ENCODE measurements at places on chromosomes 7 and 10.

DNA sequence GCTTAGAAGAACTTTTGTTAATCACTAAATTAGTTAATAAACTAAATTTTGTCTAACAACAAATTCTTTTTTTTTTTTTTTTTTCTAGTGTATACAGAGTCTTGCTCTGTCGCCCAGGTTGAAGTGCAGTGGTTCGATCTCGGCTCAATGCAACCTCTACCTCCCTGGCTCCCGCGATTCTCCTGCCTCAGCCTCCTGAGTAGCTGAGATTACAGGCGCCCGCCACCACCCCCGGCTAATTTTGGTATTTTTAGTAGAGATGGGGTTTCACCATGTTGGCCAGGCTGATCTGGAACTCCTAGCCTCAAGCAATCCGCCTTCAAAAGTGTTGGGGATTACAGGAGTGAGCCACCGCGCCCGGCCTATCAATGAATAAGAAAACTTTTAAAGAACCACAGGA lies 1.1 kb upstream of the IQUB start:
- no peak for DNase-seq

DNA sequence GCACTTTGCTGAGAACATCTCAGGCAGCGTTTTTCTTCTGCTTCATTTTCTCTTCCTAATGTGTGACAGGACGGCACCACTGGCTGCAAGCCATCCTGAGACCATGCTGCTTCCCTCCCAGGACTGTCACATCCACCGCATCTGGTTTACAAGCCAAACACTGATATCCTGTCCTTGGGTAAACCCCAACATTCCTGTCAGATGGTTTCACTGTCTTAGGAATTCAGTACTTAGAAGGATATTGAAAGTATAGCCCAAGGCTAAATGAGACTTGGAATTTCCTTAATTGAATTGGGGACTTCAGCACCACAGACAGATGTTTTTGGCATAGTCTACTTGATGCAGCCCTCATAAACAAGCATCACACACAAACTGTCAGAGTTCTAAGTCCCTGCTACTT lies 74.2 kb upstream of the PLXNA4 start:
- DNase-seq: no peak

DNA sequence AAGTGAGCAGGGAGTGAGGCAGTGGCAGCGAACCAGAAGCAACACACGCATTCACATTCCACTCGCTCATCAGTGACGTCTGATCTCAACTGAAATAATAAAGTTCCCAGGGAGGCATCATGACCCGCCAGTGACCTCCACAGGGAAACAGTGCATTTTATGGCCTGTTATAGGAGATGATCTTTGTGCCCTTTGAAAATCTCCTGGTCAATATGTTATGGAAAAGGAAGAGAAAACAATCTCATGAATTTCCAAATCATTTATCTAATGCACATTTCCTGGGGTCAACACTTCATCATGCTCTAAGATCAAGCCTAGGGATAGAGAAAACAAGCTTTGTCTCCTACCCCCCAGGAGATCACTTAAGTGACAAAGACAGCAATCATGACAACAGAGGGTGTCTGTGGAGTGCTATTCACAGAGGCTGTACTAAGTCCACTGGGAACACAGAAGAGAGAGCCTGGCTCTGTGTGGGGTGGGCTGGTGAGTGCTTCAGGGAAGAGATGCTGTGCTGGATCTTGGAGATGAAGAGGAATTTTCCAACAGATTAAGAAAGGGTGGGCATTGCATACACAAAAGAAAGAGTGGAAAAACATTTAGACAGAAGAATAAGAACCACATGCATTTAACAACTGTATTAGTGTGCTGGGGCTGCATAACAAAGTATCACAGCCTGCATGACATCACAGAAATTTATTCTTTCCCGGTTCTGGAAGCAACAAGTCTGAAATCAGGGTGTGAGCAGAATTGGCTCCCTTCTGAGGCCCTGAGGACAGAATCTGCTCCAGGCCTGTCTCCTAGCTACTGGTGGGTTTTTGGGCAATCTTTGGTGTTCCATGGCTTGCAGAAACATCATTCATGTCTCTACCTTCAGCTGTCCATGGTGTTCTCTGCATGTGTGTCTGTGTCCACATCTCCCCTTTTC lies 613.9 kb upstream of the IGFBP3 start:
- DNase-seq: no peak

- DNase-seq: no peak
Observed at GRCh38 chr7:37104822-37105518, 343.7 kb downstream of the ELMO1 start.

- no peak for DNase-seq
Observed at GRCh38 chr7:27684491-27684890, 21.8 kb upstream of the HIBADH start.

DNA sequence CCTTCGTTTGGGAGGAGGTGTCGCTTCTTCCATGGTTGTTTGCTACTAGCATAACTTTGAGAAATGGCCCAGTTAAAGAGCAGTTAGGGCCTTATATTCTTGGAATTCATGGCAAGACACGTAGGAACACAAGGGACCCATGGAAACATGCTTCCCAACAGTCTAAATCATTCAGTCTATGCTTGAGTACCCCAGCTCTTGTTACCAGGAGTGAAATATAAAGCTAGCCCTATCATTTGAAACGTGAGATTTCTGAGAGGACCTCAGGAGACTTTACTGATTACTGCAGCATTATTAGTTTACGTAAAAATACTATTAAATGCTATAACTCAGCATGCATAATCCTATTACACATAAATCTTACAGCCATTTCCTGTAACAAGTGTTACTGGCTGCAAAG lies 328.6 kb upstream of the CDC14C start:
- DNase-seq: no peak
